ENCODE measurements at places on chromosomes 16 and 17.

GRCh38 chr16:18945233-18945632 lies 19.0 kb upstream of the SMG1 start:
- DNase-seq: no peak

GRCh38 chr17:80362428-80363119 lies 52.4 kb upstream of the ENDOV start:
- DNase-seq: no peak

- DNase-seq: no peak
These were observed 5.7 kb downstream of the LLGL1 start for GRCh38 chr17:18231164-18231563.

DNA sequence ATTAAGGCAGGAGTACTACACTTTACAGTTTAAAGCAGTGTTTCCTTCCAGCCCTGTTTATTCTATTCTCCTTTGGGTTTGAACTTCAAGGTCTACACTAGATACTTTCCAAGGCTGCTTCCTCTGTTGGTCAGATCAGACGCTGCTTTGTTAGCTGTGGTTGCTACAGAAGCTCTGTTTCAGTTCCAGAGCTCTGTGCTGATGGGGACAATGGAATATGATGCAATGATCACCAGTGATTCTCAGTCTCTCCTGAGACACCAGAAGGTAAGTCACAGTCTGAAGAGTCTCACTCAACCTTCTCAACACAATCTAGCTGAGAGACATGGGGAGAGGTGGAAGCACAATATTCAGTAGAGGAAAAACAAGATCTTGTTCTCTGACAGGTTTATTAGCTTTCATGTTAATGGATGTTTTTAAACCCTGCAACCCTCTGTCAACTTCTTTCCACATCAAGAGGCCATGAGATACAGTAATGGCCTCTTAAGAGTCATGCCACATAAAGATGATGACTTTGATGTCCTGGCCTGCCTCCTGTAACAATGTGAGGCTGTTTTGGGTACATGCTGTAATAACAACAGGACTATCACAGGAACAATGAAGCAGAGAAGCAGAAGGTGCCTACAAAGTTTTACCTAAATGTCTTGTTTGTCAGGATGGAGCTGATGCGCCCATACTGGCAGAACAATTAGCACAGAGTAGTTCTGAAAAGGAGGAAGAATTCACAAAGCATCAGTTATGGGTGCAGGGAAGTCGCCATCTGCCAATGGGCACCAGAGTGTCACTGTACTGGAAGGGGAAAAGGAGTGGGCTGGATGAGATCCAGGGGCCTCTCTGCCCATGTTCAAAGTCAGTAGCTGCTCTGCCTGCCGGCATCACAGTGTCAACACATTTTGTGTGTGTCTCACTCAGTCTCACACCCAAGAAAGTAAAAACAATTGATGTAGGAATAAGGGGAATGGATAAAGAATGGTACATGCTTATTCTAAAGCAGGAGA lies 33.4 kb downstream of the PSME3IP1 start:
- DNase-seq: peak; percentile 76

DNA sequence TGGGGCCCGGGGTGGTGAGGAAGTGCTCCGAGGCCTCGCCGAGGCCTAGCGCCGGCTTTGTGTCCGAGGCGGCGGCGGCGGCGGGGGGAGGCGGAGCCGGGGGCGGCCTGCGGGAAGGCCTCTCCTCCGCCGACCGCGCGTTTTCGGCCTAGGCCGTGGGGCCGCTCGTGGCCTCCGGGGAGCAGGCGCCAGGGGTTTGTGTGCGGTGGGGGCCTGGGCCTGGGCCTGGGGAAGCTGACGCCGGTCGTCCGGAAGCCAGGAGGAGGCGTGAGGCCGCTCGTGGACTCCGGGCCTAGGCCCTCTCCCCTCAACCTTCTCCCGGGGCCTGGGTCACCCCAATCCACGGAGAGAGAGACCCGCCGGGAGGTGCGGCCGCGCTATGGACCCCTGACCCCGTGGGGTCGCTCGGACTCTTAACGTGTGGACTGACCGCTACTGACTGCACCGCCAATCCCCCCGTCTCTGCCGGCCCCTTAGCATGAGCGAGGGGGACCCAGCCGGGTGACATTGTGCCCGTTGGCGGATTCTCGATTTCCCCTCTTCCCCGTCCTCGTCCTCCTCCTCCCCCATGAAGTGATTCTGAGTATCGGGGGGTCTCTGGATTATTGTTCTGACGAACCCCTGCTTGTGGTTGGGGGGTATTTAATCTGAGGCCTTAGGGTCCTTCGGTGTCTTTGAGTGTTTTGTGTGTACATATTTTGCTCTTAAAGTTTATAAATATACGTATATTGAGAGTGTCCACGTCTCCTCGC lies 660 bp downstream of the RBBP6 start:
- DNase-seq: peak; percentile 30

GRCh38 chr17:40283662-40284061 lies 4.0 kb upstream of the CDC6 start:
- DNase-seq: peak; percentile 77

- peak; percentile 9 for DNase-seq
These were observed 11.7 kb upstream of the ST6GALNAC2 start for GRCh38 chr17:76597156-76598003.

DNA sequence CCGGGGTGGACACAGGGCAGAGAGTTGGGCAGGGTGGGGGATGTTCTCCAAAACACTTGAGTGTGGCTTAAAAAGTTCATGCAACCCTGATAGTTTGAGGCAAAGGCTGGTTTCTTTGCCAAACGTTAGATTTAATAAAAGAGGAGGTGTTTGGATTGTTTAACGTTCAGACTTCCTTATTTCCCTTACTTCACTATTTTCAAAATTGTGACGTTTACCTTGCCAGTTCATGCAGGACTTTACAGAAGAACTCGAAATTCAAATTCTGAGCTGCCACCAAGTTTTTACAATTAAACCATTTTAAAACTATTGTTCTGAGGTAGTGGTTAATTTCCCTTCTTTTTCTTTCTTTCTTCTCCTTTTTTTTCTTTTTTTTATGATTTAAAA lies 5.5 kb downstream of the SEC14L1 start:
- no peak for DNase-seq

DNA sequence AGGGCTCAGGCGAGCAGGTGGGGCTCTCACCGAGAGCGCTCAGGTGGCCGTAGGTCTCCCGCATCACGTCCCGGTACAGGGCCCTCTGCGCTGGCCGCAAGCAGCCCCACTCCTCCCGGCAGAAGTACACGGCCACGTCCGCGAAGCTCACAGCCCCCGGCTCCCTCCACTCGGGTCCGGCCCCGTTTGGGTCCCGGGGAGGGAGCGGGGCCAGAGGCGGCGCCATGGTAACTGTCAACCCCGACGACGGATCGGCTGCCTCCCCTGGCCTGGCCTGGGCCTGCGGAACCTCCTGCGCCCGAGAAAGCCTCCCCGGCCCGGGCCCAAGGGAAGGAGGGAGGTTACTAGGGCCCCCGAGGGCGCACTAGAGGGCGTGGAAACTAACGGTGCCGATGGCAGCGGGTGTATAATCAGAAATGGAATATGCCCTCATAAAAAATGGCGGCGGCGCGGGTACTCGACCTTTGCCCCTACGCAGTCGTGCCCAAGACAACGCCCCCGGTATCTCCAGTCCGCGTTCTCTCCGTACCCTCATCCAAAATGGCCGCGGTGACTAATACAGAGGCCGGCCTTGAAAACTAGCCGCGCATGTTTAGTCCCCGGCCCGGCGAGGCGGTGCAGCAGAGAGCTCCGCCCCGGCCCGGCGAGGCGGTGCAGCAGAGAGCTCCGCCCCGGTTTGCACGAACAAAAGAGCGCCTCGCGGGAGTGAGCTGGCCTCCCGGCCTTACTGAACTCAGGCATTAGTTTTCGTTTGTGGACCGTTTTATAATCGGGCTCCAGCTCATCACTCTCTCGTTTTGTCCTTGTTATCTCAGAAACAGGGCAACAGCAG lies at the start of gene ZNF764:
ZNF764 (minus strand) TSS at position 418 of the 832 bp plus-strand sequence; CDS start at position 226, 192 bp downstream.
- DNase-seq: peak; percentile 97

DNA sequence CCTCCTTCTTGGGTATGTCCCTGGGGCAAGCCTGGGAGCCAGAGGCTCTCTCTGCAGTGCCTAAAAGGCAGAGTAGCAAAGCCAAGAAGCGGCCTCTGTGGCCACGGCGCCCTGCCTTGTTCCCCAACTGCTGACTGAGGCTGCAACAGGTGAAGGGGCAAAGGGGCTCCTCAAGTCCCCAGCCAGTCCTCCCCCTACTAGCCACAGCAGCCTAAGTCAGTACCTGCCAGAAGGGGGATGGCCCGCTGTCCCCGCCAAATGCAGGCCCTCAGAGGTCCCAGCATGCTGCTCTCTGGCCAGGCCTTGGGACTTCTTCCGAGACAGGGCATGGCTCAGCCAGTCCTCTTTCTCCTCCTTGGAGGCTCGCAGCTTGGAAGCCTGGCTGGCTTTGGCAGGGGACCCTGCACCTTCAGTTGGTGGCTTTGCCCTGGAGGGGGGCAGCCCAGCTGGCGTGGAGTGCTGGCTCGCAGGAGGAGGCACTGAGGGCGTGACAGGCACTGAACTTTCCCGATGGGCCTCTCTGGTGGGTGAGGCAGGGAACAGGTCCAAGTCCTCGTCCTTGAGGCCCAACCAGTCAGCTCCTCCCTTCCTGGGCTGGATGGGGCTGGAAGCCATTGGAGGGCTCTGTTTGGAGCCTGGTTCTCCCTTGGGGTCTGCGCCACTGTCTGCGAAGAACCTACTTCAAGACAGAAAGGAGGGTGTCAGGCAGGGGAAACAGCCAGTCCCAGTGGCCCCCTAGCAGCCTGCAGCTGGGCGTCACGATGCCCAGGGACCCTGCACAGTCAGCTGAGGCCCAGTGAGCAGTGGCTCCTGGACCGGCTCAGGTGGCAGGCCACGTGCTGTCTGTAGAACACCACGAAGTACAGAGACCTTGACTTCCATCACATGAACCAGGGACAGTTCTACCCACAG lies 17.6 kb downstream of the FBF1 start:
- no peak for DNase-seq

DNA sequence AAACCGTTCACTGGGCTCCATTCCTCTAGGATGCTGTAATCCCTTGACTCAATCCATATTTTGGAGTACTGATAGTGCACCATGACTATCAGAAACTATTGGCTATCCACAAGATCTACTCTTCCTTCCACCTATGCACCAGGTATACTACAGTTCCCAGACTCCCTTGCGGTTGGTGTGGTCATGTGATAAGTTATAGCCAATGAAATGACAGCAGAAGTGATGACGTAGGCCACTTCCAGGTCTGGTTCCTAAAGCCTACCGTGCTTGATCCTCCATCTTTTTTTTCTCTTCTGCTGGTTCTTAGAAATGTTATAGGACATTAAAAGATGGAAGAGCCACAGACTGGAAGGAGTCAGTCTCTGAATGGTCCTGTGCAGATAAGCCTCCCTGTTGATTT lies 278.8 kb upstream of the C16orf82 start:
- DNase-seq: no peak

DNA sequence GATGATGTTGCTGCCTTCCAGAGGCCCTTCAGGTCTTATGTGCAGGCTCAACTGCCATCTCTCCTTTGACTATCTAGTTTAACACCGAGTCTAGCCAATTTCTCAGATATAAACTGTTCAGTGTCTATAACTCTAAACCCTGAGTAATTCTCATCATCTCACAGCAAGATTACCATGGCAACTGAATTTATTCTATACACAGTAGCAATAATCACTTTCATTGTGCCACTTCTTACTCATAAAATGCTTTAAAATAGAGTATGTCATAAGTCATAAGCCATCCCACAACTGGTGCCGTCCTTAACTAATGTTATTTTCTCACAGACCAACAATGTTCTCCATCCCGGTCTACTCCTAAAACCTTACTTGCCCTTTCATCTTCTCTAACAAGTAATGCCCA lies 45.0 kb downstream of the SYNRG start:
- DNase-seq: no peak

GRCh38 chr16:81493755-81494433 lies 49.3 kb downstream of the CMIP start:
- no peak for DNase-seq

- DNase-seq: no peak
These were observed 6.6 kb upstream of the TSPOAP1 start for GRCh38 chr17:58335061-58335731.

GRCh38 chr17:32192379-32192778 lies 50.1 kb downstream of the RHOT1 start:
- no peak for DNase-seq

DNA sequence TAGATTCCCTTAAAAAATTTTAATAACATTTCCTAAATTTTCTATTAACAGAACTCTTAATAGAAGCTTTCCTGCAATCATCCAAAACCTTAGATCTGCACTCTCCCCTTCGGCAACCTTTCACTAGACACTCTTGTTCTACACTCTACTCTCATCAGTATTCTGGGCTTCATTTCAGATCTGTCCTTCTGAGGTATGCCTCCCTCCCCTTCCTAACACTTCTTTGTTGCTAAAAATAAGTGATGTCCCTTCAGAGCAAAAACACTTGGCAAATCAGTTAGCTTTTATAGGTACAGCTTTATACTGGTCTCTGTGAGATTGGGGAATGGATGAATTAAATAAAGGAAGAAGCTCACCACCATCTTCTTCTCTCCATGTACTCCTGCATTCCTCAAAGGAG lies 28.2 kb upstream of the GNAO1 start:
- DNase-seq: no peak

DNA sequence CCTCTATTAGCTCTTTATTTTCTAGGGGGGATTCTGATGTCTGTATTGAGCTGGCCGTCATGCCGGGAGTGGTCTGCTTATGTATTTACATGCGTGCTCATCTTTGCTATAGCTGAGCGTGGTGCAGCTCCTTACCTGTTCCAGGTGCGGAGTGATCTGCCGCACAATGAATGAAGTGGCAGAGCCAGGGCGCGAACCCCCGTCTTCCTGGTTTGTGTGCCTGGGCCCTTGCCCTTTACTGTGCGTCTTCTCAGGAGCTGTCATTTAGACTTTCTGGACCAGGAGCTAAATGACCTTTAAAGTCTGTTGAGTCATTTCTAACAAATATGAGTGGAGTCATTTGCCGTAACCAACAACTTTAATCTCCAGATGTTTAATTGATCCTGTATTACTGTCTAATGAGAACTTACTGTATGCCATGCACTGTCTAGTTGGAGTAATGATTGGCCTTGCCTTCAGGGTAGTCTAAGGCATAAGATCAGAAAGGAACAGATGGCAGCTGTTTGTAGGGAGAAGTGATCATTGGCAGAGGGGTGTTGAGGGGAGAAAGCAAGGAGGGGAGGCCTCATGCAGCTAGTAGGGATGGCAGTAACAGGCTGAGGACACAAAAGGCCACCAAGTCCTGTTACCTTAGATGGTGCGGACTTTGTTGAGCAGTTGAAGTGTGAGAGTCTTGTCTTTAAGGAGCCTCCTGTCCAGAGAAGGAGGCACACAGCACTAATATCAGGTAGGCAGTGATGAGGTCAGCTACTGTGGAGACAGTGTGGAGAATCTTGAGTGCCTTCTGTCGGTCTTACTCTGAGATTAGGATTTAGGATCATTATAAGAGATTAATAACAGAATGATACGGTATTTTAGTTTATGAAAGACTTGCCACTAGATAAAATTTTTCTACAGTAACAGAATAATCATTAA lies 53.9 kb downstream of the USP10 start:
- no peak for DNase-seq

GRCh38 chr17:37405955-37406634 lies 541 bp downstream of the ACACA start:
- DNase-seq: no peak

DNA sequence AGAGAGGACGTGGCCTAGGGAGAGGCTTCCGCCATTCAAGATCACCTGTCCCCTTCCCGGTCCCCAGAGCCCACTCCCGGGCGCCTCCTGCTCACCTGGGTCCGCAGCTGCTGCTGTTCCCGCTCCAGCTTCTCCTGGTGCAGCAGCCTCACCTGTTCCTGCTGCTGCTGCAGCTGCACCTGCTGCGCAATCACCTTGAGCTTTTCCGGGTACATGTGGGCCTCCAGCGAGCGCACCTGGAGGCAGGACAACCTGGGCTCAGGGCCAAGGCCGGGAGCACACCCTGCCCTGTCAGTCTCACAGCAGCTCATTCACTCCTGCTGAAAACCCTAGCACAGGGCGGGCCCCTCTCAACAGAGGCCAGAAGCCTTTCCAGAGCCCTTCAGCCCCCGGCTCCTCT lies 12.5 kb downstream of the TFAP4 start:
- DNase-seq: no peak
